ENCODE measurements at places on chromosomes 16 and 17.

- DNase-seq, result no peak
These were observed 1.8 kb upstream of the SLC4A1 start for GRCh38 chr17:44269535-44270240.

DNA sequence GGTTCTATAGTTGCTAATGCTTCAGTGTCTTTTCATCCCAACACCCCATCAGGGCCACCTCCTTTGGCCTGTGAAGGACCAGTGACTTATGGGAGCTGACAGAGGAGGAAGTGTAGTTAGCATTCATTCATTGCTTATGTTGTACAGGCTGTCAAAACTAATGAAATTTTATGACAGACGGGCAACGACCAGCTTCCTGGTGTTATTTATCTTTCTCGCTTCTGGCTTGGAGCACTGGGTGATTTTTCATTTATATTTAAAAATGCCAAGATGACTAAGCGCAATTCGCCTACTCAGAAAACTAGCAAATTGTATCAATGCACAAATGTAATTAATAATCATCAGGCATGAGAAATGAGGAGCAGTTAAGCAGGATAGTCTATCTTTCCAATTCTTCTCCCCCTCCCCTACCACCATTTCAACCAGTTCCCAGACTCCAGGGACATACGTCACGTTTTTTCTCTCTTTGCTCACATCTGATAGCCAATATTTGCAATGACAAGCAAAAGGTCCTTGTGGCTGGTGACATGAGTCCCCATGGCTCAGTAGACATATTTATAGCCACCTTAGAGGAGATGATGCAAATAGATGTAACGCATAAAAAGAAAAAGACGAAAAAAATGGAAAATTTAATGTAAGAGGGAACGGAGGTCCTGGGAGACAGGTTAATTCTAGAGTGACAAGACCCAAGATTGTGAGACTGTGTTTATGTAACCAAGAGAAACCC lies 11.2 kb downstream of the CDRT15 start:
- DNase-seq, result no peak

DNA sequence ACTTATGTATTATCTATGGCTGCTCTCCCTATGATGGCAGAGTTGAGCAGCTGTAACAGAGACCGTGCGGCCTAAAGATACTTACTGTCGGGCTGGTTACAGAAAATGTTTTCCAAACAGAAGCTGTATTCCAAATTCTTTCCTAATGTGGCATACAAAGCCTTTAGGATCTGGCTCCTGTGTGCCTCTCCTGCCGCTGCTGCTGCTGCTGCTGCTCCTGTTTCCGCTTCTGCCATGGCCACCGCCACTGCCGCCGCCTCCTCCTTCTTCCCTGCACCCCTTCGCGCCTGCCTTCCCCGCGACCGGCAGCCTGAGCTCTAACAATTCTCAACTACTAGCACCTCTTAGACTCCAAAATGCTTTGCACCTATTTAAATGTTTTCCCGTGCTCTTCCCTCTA lies 263.9 kb upstream of the TBX2 start:
- DNase-seq, result no peak

GRCh38 chr16:88066234-88066633 lies 115.0 kb downstream of the BANP start:
- no peak for DNase-seq

GRCh38 chr17:74872313-74873036 lies at the start of gene FDXR:
Gene FDXR, minus strand, starts transcription at chr17:74872994. Its CDS starts 50 bp downstream, at chr17:74872944.
- no peak for DNase-seq

DNA sequence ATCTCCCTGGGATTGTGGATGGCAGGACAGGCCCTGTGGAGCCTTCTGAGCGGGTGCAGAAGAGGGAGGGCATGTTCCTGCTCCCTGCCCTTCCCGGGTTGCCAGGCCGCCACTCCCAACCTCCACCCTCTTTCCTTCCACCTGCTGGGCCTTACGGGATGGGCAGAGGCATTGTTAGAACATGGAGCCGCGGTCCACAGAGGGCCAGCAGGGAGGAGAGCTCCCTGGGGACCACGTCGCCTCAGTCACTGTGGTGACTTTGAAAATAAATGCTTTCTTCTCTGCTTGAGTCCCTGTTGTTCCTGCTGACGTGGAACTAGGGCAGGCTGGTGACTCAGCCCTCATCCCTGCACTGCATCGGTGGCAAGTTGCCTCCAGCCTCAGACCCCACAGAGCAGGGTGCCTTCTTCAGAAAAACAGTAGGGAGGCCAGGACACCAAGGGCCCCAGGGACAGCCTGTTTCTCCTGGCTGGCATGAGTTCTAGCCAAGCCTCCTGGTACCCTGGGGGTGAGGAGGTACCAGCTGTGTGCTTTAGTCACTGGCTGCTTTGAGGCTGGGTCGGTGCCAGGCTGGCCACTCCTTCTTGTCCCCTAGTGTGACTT lies 224.9 kb downstream of the SEC14L1 start:
- peak; percentile 42 for DNase-seq

DNA sequence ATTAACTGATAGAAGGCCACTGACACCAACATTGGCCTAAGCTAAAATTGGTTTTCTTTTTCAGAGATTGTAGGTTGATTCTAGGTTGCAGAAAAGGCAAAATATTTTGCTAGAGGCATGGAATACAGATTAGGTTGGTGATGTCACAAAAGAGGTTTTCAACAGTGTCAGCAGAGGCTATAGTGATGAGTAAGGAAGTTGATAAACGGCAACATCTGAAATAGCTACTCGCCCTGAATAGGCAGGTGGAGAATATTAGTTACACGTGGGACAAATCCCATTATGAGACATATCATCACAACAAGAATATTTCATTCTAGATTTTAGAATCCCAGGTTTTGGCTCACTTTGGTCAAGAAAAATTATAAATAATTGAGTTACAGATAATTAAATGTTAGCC lies 1.5 kb upstream of the TOM1L1 start:
- DNase-seq, result no peak

- DNase-seq, result no peak
These were observed 12.9 kb downstream of the ZNF319 start for GRCh38 chr16:57987441-57988177.

GRCh38 chr16:57949013-57949412 lies 21.9 kb downstream of the CNGB1 start:
- DNase-seq, result no peak

DNA sequence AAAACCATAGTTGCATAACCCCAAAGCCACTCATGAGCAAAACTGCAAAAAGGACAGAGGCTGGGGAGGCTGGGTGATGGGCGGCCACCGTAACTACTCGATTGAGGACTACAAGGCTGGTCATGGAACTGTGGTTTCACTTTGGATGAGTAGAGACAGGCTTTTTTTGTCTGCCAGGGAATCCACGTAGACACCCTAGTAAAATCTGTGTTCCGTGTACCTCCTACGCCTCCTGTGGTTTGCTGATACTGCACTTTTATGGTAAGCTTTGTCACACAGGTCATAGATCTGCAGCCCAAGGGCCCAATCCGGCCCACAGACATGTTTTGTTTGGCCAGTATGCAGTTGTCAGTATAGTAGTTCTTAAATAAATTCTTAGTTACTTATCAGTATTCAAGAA lies 2.2 kb upstream of the TLCD3B start:
- no peak for DNase-seq

GRCh38 chr16:61042737-61043136 lies 993.5 kb downstream of the CDH8 start:
- DNase-seq, result no peak

DNA sequence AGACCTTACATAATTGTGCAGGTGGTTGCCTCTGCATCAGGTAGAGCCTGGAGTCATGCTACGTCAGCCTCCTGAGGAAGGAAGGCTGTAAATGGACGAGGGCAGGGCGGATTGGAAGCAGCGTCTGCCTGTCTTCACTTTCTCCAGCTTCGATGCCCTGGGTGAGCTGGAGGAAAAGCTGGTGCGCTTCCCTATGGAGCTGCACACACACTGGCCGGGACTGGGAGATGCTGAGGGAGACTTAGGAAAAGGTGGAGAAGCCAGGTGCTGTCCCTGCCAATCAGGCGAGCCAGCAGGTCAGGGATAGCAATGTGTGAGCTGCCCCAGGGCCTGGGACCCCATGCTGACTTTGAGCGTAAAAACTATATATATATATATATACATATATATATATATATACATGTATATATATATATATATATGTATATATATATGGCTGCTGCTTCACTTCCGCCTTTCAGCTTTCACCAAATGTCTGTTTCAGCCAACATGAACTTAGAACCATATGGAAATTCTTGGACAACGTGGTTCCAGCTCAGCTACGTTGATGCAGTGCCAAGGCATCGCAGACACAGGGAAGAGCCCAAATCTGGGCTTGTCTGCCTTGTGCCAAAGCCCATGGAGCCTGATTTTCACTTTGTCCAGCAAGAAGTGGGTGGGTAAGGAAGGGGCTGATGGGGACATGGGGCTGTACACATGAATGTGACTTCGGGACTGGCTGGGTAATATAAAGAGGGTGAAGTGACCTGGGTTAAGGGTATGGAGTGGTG lies 71.5 kb upstream of the NKD1 start:
- no peak for DNase-seq

- no peak for DNase-seq
These were observed 164.9 kb downstream of the BANP start for GRCh38 chr16:88116121-88116520.

DNA sequence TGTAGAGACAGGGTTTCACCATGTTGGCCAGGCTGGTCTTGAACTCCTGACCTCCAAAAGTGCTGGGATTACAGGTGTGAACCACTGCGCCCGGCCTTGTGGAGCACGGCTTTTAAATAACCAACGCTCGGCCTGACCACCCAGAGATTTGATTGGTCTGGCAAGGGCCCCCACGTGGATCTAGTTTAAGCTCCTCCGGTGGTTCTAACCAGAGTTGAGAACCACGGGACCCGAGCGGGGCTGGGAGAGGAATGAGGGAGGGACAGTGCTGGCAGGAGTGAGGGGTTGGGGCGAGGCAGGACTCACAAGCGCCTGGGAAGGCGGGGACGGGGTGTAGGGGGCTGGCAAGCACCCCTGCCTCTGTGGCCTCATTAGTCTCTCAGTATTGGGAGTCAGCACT lies 3.0 kb downstream of the NLRC3 start:
- DNase-seq, result no peak

- no peak for DNase-seq
These were observed 22.2 kb upstream of the CYLD start for GRCh38 chr16:50719401-50720337.

DNA sequence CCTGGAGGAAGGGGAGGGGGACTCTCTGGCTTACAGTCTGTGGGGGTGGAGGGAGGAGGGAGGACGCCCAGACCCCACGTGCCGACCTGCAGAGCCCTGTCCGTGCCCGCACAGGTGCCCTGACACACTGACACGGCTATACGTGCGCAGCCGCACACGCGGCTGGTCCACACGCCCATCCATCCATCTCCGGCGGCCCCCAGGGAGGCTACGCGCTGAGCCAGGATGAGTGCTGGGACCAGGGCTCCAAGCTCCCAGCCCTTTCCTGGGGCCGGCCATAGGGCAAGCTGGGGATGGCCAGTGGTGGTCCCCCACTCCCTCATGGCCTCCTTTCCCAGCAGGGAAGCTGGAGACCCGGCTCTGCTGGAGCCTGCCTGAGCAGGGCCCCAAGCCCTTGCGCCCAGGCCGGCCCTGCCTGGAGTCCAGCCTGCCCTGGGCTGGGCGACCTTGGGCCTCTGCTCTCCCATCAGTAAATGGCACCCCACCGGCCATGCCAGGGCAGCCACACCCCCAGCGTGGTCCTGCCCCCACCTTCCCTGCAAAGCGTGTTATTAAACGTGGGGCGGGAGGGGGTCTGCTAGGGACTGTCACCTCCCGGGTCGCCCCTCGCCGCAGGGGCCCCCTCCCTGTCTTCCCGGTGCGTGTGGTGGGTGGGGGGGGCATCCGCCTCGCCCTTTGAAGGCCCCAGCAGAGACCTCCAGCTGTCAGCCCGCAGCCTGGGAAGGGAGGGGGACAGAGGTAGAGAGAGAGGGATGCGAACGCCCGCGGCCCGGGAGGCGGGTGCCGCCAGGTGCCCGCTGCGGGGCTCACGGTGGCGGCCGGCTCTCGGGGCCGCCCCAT lies 863 bp downstream of the CASKIN1 start:
- DNase-seq, result no peak

- peak; percentile 64 for DNase-seq
These were observed 9.3 kb downstream of the RIPOR1 start for GRCh38 chr16:67537636-67538591.

GRCh38 chr17:60086818-60087591 lies 8.3 kb upstream of the HEATR6 start:
- DNase-seq, result no peak

GRCh38 chr17:17781591-17782496 lies 54.9 kb downstream of the SREBF1 start:
- peak; percentile 18 for DNase-seq

DNA sequence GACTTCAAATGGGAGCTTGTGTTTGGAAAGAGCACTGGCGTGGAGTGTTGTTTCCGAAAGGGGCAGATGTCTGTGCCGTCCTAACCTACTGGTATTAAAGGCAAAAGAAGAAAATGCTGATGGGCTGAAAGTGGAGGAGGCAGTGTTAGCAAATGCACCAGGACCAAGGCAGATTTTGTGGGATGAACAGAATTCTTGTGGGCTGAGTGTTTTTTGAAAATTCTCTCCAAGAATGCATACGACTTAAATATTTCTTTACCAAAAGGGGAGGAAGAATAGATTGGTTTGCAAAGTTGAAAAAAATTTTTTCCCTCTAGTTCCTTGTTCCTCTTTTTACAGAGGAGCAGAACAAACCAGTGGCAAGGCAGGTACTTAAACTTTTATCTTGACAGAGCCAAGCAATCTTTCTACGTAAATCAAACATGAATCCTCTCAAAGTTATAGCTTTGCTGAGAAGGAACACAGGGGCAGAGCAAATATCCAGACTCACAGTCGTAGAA lies 16.8 kb downstream of the MARCHF10 start:
- DNase-seq, result no peak

DNA sequence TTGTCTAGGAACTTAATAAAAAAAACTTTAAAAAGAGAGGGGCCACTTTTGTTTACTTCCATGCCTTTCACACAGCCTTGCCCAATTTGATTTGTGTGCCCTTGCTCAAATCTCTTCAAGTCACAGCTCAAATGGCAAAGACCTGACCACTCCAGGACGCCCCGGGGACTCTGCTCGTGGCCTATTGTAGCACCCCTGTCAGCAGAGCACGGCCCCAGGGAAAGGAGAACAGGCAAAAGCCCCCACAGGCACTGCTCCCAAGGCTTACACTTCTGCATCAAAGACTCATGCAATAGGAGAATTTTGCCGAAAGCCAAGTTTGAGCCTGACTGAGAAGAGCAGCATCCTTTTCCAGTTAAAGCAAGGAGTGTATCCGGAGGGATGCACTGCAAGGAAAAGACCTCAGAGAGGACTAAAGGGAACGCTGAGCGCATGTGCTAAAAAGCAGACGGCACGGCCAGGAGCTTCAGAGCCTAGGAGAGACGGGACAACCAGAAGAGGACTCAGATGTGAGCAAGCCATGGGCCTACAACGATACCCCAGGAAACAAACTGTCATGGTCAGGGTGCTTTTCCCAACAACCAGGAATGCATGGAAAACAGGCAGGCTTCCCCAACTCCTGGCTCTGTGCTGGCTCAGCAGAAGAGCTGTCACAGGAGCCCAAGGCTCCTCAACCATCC lies 8.2 kb downstream of the CREBBP start:
- DNase-seq, result no peak
